ENCODE measurements at places on chromosomes 12 and 14. TPM values are rescaled to one million over a fixed set of nuclear protein-coding genes. Genes with fewer than 3 reads are reported as not detected.

DNA sequence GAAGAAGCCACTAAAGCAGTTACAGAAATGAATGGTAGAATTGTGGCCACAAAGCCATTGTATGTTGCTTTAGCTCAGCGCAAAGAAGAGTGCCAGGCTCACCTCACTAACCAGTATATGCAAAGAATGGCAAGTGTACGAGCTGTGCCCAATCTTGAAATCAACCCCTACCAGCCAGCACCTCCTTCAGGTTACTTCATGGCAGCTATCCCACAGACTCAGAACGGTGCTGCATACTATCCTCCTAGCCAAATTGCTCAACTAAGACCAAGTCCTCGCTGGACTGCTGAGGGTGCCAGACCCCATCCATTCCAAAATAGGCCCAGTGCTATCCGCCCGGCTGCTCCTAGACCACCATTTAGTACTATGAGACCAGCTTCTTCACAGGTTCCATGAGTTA is 21.5 kb upstream of the SRGAP1 start:
- DNase-seq = no peak

DNA sequence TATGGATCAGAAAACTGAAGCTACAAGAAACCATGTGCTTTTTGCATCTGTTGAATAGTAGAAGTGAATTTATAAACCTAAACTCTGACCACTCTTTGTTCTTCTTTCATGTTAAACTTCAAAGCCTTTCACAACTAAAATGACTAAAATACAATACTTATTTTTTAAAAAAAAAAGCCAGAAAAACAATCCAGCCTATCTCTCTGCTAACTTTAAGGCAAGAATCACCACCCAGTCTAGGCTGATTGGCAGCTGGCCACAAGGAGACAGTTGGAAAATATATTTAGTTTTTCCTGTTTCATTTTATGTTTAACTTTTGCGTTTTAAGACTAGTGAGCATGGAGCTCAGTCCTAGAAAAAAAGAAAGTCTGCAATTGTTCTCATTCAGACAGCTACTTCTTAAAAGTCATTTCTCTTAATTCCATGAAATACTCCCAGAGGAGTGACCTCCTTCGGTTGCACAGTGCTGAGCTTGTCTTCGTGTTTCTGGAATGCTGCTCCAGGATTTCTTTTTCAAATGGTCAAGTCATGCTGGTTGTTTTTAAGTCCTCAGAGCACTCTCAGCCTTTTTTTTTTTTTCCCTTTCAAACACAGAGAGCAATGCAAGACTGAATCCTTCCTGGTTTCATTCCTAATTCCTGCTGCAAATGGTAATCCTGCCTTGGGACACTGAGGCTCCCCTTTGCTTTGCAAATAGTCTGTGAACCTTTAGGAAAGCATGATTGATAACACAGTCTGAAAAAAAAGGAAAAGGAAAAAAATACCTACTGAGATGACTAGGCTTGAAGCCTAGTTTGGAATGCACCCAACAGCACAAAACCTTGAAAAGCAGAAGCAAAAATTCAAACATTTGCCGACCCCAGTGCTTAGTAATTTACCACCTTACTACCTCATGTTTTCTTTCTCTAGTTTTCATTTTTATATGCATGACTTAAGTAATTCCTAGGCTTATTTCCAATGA is 233.3 kb upstream of the DAAM1 start:
- peak; percentile 88 for DNase-seq

DNA sequence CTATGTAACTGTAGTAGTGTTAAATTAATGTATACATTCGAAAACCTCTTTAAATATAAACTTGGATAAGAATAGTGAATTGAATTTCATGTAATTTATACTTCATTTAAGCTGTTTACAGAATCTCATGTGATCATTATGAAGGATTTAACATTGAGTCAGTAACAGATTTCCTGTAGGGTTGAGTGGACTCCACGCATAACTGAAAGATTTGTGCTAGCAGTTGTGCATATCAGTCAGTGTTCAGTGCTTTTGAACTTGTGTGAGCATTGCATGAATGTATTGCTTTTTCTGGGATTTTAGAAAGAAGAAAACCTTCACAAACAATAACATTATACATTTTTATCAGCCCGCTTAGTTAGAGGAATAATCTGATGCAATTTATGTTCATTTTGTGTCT is 1435.3 kb downstream of the LRFN5 start:
- no peak for DNase-seq

DNA sequence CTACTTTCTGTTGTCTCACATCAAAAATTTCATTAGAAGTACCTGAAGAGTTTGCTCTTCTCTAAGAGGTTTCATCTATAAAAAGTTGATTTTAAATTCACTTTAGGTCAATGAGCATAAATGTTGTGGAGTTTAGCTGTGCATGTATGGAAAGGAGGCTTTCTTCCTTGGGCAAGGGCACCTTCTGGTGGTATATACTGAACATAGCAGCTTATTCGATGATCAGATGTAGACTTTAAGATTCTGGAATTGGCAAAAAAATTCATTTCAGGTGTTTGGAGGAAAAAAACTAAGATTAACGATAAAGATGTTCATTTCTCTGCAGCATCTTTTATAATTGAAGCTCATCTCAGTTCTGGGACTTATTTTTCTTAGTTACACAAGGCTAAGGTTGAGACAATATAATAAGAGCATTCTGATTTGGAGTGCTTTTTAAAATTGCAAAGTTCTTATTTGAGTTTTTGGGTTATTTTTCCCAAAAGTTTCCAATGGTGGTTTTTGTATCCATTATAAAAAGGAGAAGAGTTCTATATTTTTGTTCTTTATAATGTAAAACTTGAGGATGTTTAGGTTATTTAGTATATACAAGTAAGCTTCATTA is 46.8 kb downstream of the TMEM117 start:
- DNase-seq = peak; percentile 80

DNA sequence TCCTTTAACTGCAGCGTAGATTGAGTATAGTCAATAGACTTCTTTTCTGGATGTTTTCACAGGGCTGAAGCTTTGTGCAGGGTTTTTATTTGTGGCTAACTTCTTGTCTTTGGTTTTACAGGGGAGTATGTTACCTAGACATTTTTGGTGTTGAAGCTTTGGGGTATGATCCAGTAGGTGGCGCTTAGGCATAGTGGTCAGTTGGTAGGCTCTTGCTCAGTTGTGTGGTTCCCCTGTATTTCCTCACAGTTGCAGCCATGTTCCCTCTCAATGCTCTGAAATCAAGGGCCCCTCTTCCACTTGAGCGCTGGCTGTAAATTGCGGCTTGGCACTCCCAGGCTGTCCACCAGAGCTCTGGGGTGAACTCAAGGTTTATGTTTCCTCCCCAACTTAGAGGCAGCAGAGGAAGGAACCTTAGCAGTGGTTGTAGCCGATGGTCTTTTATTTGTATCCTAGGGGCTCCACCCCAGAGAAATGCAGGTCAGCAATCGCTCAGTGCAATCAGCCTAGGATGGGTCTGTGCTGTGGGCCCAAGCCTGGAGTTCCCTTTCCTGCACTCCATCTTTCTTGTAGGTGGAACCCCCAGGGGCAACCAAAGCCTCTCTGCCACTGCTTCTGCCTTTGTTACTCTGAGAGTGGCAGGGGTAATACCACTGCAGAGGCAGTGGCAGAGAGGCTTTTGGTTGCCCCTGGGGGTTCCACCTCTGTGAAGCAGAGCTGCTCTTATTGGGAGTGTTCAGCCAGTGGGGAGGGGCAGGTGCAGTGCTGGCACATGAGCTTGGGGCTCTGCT is 55.1 kb downstream of the CMAS start:
- peak; percentile 25 for DNase-seq

Gene RAB15
- 12.0 TPM for total RNA-seq

Gene KLRC3
- not detected for total RNA-seq

Data from umbilical cord (tissue), 2 donors.